Stimulated activated CD8-positive, alpha-beta memory T cell treated with anti-CD3 and anti-CD28 coated beads, Interleukin-7, amount 100 ng/mL, for 4 hours (primary cell): ENCODE measurements at places on chromosomes 5 and 9.

GRCh38 chr5:175523292-175523691 lies 44.9 kb downstream of the SFXN1 start:
- no peak for DNase-seq

DNA sequence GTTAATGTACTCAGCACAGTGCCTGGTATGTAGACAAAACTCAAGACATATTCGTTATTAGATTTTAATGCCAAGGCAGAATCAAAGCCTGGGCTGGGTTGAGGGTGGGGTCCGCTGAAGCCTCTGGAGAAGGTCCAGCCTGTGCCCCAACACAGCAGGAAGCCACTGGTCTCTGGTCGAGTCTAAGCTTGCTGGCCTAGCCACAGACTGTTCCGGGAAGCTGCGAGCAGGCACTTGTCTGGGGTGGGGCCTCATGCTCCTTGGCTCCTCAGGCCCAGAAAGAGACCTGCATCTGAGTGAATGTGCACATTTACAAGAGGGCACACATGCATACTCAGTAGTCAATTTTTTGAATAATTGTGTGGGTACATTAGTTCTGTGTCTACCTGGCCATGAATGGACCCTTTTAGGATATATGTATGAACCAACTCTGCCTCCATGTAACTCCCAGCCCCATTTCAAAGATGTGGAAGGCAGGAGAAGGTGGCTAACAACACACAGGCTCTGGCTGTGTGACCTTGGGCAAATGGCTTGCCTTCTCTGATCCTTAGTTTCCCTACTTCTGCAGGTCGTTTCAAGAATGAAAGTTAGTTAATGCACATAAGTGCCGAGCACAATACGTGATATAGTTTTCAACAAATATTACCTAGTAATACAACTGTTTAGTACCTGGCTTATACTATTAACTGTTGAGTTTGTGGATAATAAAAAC lies 18.3 kb downstream of the FAT2 start:
- no peak for DNase-seq

DNA sequence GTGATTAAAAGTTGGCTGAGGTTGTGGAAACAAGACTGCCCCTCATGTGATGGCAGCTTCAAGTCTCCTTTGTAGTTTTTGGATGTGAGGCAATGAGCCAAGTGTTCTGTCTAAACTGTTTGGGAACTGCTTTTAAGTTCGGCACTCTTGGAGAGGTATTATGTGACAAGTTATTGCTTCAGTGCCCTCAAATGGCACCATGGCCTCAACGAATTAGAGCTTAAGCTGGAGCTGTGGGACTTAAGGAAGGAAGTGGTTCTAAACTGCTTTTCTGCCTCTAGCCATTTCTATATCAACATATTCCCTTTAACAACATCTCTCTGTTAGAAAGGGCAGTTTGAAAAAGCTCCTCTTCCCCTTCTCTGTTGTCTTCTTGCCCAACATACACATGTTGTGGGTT lies 227.7 kb downstream of the RFK start:
- DNase-seq = no peak

- DNase-seq = no peak
These were observed 95.7 kb downstream of the KCNT1 start for GRCh38 chr9:135797507-135798262.

- DNase-seq = no peak
These were observed 33.1 kb upstream of the TLX3 start for GRCh38 chr5:171275841-171276544.

- no peak for DNase-seq
These were observed 713.6 kb downstream of the TLE4 start for GRCh38 chr9:80285326-80285725.

DNA sequence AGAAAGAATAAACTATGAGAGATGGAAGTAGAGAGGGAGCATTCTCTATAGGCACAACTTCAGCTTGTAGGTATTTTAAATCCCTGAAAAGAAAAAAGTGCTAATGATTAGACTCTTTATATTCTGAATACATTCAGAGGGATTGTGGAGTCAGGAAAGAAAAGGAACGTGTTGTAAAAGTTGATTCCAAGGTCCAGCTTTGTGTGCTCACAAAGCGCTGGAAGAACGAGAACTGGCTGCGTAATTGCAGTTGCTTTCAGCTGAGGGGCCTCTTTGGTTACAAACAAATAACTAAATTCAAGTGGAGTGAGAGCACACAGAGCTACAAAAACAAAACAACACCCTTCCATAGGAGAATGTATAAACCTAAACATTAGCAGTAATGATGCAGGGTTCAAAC lies 1040.4 kb upstream of the WWC1 start:
- DNase-seq = no peak

DNA sequence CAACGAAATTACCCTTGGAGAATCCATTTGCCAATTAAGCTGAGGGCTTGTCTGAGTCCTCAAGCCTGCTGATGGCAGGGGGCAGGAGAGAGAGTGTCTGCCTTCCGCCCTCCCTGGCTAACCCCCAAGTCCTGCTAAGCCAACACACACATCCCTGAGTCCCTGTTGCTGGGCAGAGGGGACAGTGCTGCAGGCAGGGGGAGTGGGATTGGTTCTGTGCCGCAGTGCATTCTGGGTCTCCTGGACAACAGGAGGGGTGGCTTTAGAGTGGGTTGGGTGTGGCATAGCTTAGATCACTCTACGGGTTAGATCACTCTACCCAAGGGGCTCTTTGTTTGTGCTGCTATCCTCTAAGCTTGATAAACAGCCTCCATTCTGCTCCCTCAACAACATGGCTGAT lies 427.7 kb downstream of the CDK5RAP2 start:
- no peak for DNase-seq

- no peak for DNase-seq
These were observed 13.0 kb upstream of the SCGB3A1 start for GRCh38 chr5:180604271-180604670.

DNA sequence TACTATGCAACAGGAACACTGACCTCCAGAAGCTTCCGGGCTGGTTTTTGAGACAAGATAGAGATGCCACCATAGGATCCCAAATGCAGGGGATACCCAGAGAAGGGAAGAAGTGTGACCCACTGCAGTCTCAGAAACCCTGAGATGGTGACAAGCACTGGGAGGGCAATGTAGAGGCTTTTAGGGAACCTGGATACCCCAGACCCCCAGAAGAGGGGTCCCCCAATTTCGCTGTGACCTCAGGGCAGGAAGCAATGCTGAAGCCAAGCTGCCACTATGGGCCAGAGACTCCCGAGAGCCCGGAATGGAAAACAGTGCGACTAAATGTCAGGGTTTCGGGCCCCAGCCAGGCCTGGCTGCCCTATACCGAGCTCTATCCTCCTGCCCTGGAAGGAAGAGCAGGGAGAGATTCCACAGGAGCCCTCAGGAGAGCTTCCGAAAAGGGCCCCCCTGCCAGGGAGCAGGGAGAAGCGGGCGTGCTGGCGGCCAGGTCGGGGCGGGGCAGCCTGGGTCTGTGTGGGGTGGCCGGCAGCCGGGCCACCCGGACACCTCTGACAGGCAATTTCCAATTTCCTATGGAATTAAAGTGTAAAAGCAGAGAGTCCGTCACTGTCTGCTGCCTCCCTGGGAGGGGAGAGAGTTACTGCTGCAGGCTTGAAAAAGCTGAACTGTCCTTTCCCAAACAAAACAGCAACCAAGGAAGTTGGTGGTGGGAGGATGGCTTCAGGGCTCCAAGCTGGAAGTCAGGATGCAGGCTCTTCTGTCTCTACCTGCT lies 154.2 kb downstream of the FGF18 start:
- no peak for DNase-seq

DNA sequence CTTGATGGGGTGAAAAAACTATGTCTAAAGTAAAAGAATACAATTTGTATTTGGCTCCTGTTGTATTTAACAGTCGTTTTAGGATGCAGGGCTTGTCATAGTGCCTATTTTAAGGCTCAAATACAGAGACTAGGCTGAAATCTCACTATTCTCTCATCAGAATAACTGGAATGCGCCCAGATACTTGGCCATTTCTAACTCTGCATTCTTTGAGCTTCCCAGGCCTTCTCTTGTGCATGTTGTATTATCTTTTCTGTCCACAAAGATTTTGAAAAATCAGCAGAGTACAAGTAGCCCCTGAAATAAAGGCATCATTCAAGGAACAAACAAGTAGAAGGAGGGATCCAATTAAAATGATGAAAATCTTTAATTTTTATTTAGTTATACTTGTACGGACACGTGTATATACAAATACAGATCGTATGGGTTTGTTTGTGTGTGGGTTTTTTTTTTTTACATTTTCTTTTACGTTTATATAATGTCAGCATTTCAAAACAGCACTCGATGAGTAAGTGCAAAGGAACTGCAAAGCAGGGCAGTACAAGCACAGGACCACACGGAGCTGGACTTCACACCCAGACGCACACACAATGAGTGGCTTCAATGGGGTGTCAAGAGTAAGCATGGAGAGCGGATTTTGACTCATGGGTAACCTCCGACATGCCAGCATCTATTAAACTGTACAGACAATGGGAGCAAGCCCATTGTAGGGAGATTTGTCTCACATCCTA lies 294.0 kb downstream of the EFNA5 start:
- no peak for DNase-seq

- no peak for DNase-seq
These were observed 15.8 kb upstream of the KIF4B start for GRCh38 chr5:154997746-154998145.

- DNase-seq = no peak
These were observed 20.0 kb downstream of the MARCHF3 start for GRCh38 chr5:127010362-127010761.

- DNase-seq = no peak
These were observed 1201.4 kb upstream of the C9orf72 start for GRCh38 chr9:28774433-28775235.

DNA sequence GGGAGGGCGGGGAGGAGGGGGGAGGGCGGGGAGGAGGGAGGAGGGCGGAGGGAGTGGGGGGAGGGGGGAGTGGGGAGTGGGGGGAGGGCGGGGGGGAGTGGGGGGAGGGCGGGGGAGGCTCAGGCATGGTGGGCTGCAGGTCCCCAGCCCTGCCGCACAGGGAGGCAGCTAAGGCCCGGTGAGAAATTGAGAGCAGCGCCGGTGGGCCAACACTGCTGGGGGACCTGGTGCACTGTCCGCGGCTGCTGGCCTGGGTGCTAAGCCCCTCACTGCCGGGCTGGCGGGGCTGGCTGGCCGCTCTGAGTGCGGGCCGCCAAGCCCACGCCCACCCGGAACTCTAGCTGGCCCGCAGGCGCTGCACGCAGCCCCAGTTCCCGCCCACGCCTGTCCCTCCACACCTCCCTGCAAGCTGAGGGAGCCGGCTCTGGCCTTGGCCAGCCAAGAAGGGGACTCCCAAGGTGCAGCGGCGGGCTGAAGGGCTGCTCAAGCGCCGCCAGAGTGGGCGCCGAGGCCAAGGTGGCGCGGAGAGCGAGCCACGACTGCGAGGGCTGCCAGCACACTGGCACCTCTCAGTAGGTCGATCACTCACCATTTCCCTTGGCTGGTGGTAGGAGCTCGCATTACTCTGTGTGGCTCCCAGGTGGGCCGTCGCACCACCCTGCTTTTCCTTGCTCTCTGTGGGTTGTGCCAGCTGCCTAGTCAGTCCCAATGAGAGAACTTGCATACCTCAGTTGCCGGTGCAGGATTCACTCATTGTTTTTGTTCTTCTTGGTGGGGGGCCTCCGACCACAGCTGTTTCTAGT lies 160.2 kb downstream of the CNTLN start:
- no peak for DNase-seq

- no peak for DNase-seq
These were observed at the start of gene EFNA5 for GRCh38 chr5:107670932-107671741. TSS of gene EFNA5 (minus strand) at chr5:107670937.

DNA sequence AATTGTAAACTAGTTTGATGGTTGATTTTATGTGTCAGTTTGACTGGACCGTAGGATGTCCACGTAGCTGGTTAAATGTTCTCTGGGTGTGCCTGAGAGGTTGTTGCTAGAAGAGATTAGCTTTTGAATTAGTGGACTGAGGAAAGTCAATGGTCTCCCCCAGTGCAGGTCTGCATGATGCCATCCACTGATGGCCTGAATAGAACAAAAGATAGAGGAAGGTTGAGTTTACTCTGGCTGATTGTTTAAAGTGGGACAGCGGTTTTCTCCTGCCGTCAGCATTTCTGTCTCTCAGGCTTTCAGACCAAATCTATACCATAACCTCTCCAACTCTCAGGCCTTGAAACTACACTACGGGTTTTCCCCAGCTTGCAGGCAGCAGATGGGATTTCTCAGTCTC lies 899.2 kb upstream of the WWC1 start:
- DNase-seq = no peak

DNA sequence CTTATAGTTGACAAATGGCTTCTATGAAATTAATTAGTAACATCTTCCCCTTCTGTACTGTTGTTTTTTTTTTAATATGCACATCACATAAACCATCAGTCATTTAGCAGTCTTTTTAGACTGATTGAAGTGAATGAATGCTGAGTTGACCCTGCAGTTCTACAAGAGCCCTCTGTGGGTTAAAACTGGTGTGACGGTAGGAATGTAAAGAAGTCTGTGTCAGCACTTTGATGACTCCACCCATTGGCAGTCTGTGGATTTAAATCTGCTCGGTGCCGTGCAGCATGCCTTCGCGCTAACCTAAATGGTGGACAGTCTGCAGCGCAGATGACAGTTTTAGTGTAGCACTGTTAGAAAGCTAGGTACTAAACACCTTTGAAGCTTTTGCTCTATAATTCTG lies 3.1 kb downstream of the GTF3C4 start:
- DNase-seq = no peak

DNA sequence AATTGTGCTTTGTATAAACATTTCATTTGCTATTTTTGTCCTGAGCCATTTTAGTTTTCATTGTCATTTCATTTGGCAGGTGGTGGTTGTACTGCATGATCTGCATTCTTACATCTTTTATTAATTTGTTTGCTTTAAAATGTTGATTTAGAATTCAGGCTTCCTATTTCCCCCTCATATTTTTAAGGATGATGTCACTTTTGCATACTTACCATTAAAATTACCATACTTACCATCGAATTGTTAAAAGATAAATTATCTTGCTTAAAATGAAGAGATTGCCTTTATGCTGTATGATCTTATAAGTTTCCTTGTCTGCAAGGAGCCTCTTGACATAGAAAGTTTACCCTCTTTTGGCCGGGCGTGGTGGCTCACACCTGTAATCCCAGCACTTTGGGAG lies 31.1 kb downstream of the DIMT1 start:
- no peak for DNase-seq

DNA sequence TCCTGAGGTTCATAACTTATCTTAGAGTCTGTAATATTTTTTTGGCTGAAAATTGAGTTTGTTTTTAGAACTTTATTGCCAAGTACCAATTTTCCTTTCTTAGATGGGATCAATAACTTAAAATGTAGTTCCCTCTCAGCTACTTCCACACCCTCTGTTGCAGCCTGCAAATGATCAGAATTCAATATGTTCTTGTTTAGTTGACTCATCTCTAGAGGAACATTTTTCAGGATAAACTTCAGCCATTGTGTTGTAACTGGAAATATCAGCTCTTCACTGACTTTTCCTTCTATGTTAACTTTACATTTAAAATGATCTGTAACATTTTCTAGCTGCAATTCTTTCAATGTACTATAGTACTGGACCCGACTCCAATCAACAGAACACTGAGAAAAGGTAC lies 115.7 kb downstream of the ESM1 start:
- DNase-seq = no peak

DNA sequence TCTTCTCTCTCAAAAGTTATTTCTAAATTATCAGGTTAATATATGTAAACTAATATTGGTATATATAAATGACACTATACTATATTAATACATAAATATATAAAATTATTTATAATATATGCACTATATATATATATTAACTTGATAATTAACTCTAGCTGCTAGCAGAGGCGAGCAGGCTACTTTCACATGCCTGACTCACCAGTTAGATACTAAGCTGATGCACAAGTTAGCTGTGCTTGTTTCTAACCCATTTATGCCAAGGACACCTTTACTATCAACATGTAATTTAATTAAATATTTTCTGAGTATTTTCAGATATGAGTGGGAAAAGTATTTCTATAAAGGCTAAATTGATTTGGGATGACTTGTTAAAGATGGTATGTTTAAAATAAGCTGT lies 70.1 kb downstream of the TRIO start:
- DNase-seq = no peak
